ENCODE measurements at places on chromosomes 6 and 20.

DNA sequence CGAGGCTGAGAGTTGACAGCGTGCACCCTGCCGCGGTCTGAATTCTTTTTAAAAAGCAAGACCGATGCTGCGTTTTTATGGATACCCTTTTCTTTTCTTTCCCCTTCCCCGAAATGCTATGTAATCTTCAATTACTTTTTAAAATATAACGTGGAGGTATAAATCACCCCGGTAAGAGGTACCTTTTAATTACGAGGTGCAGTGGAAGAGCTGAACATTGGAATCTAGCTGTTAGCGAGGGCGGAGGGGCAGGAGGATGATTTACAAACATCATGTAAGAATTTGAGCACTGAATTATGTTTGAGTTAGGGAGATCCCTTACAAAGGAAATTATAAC, 1.2 kb downstream of the EYA2 start:
- no peak for DNase-seq

DNA sequence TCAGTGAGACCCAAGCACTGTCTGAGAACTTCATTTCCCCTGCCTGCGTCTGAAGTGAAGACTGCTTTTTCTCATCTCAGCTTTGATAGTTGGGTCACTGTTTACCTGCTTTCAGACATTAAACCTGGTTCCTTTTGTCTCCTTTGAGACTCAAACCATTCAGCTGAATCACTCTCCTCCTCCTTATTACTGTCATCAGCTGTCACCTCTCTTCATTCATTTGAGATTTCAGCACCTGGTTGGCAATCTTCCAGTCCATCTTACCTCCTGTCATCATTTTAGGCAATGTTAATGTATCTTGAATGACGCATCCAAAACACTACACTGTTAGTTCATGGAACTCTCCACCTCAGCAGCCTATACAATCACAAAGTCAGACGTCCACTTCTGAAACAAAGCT, 34.3 kb upstream of the SOX4 start:
- DNase-seq, result no peak

- DNase-seq, result no peak
These were observed 41.5 kb upstream of the KCNQ5 start for GRCh38 chr6:72580281-72580940.

DNA sequence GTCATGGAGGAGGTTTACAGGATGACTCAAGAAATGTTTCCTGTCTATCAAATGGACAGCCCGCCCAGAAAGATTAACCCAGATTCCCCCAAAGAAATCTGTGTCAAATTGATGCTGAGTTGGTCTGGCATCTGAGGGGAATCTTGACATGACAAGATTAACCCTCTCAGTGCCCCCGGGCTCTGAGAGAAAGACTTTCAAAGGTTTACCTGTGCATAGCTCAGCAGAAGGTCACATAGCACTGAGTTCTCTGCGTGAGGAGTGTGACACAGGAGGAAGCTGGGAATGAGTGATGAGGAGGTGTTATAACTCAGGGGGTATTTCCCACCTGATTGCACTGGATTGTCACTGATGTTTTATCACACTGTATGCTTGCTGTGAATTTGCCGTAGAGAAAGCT, 601.2 kb downstream of the DHX35 start:
- DNase-seq, result no peak

DNA sequence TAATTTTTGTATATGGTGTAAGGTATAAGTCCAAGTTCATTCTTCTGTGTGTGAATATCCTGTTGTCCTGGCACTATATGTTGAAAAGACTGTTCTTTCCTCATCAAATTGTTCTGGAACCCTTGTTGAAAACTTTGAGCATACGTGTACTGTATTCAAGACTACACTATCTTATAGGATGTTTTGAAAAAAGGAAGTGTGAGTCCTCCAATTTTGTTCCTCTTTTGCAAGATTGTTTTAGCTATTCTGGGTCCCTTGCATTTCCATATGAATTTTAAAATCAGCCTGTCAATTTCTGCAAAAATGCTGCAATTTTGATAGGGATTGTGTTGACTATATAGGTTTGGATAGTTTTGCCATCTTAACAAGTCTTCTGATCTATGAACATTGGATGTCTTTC, 195.2 kb downstream of the BACH2 start:
- no peak for DNase-seq
